DMS 273 treated with DMSO at 0.1 percent for 48 hours (cell line): ENCODE measurements at places on chromosomes 7 and 10.

GRCh38 chr10:97659589-97659988, 19.1 kb downstream of the PI4K2A start:
- no peak for DNase-seq

DNA sequence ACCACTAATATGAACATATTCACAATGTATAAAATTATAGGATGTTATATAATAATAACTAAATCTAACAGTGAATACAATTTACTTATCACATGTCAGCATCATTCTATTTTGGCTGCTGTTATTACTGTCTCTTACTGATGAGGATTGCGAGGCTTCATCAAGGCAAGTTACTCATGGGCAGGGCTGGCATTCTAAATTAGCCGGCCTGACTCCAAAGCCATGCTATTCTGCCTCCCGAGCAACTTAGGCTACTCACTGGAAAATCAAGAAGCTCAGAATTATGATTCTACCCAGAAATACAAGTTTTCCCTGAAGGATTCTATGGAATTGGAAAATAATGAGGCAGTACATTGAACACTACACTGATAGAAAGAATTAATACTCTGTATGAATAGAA, 101.7 kb downstream of the ICA1 start:
- DNase-seq, result no peak

DNA sequence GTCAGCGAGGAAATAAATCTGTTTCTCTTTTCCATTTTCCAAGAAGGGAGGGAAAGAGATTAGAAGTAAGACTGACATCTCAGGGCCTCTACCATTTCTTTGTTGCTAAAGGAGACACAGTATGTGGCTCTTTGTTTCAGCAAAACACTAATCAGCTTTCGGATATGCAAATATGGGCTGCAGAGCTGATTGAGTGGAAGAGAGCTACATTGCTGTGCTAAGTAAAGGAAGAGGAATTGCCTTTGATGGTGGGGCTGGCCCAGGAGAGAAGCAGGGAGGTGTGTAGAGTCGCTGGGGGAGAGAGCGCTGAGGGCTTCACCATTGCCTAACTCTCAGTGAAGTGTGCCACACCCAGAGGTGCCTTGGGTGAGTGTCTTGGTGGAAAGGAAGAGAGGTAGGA, 284.8 kb downstream of the SDK1 start:
- DNase-seq, result no peak

- DNase-seq, result no peak
Observed at GRCh38 chr10:15856328-15857015, 3.8 kb downstream of the MINDY3 start.

DNA sequence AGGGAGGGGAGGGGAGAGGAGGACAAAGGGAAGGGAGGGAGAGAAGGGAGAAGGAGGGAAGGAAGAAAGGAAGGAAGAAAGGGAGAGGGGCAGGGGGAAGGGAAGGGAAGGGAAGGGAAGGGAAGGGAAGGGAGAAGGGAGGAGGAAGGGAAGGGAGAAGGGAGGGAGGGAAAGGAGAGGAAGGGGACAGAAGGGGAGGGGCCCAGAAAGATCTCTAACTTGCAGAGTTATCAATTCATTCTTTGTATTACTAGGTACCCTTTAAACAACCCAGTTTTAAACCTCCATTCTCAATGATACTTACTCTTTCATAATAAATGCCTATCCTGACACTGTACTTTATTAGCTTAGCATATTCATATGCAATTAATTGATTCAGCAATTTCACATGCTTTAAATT, 192.0 kb downstream of the ELMO1 start:
- no peak for DNase-seq

DNA sequence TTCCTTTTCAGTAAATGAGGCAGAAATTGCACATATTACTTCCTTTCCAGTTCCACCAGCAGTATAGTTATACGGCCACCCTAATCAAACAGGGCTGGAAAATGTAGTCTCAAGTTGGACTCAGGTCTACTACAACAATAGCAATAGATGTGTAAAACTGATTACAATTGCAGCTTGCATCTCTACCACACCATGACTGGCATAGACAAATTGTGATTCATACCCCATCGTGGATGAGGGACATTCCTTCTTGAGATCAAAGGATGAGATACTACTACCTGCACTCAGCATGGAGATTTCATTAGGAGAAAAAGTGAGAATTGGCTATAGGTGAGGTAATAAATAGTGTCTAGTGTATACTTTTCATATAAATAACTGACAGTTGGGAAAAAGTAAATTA, 1220.8 kb downstream of the TYW1 start:
- no peak for DNase-seq

- no peak for DNase-seq
Observed at GRCh38 chr10:4202938-4203337, 417.9 kb upstream of the KLF6 start.

DNA sequence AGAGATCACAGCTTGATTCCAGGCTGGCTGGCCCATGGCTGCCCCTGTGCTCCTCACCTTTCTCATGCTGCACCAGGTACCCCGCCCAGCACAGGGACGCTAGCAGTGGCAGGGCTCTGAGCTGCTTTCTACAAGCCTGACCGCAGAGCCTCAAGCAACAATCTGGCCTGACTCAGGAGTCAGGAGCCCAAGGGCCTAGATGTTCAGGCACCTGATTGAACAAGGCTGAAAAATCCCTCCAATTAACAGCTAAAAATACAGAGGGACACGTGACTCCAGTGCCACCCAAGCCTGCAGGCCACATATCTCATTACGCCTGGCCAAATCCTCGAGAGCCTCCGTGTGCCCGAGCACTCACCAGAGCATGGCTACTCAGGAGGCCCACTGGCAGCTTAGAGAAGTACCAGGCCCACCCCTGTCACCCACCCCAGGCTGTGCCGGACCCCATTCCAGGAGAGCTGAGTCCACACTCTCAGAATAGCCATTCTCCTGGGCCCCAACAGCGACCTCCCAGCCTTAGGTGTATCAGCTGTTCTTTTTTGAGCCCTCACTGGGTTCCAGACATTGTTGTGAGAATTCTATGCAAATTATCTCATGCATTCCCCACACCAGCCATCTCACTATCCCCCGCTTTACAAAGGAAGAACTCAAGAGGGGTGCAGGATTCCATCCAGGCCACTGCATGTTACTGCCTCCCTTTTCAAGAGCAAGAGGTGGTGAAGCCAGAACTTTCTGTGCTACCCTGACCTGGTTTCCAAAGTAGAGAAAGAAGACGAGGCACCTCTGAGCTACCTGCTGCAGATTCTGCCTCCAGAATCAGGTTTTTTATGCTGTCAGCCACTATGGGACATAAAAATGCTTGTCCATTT, 98.3 kb downstream of the COL13A1 start:
- DNase-seq, result no peak

- no peak for DNase-seq
Observed at GRCh38 chr7:7944619-7945282, 23.8 kb upstream of the GLCCI1 start.

DNA sequence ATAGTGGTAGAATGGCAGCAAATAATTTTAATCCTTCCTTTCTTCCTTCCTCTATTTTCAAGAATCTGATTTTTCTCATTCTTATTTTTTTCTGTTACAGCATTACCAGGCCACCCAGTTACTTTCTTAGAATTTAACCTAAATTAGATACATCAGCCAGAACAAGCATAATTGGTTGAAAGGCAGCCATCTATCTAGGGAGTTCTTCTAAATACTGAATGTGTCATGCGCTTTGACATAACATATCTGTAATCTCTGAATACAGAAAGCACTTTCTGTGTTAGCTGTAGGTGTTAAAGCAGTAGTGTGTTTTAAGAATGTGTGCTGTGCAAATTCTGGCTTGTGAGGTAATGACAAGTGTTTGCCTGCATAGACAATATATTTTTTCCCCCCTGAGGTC, 97.3 kb downstream of the BTRC start:
- no peak for DNase-seq

- no peak for DNase-seq
Observed at GRCh38 chr10:74794531-74794930, 31.9 kb upstream of the KAT6B start.

- no peak for DNase-seq
Observed at GRCh38 chr10:124094419-124094785, 1.0 kb upstream of the CHST15 start.

GRCh38 chr7:963236-964078, 9.0 kb upstream of the ADAP1 start:
- no peak for DNase-seq

GRCh38 chr10:785861-786214, 96.4 kb upstream of the DIP2C start:
- no peak for DNase-seq

DNA sequence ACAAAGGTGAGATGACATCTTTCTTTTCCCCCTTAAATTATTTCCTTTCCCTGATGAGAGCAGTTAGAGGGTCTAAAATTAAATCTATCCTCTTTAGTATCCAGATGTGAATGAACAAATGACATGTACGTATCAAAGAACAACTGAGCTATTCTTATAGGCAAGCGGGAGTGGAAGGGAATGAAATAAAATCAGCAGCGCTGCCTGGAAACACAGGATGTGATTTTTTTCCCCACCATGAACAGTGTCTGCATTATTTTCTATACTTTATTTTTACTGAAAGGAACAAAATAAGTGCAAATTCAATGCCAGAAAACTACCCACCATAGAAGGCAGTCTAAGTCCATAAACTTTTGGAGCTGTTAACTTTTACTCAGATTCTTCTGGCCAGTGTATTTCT, 40.6 kb downstream of the SLC26A4 start:
- no peak for DNase-seq

DNA sequence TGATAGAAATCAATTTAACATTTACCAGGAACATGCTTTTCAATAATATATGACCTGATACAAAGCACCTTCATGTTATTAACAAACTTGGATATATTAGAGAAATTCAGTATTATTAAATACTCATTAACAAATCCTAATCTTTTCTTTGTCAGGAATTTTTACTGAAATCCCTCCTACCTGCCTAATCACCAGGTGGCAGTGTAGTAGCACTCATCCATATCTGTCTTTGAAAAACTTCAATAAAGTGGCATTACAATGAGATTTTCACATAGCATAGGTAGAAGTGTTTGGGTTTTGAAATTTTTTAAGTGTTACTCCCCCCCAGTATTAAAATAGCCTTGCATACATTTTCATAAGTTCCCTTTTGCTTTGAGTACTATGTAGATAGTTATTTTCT, 1246.6 kb upstream of the LRRN3 start:
- DNase-seq, result peak; percentile 37

- no peak for DNase-seq
Observed at GRCh38 chr10:131882151-131882550, 18.7 kb upstream of the PPP2R2D start.

GRCh38 chr10:77049896-77050295, 587.7 kb downstream of the KCNMA1 start:
- DNase-seq, result no peak

- peak; percentile 91 for DNase-seq
Observed at GRCh38 chr7:94395141-94396036, 694 bp downstream of the COL1A2 start.

- DNase-seq, result no peak
Observed at GRCh38 chr7:89401099-89401498, 605.6 kb upstream of the TEX47 start.

DNA sequence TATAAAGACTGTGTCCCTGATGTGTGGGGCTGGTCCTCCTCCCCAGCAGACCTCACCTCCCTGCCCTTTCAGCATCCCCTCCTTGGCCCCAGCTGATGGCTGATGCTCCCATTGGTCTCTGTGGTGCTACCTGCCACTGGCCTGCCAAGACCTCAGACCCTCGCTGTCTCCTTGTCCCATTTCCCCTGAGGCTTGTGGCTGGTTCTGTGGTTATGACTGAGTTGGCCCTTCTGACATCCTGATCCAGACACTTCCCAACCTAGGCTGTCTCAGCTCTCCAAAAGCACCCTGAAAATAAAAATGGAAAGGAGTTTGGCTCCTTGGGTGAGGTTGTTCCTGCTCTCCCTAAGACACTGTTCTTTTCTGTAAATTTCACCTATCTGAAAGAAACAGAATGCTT, 214.2 kb downstream of the RPS24 start:
- no peak for DNase-seq

- DNase-seq, result no peak
Observed at GRCh38 chr7:158809596-158809995, 19.7 kb downstream of the ESYT2 start.

DNA sequence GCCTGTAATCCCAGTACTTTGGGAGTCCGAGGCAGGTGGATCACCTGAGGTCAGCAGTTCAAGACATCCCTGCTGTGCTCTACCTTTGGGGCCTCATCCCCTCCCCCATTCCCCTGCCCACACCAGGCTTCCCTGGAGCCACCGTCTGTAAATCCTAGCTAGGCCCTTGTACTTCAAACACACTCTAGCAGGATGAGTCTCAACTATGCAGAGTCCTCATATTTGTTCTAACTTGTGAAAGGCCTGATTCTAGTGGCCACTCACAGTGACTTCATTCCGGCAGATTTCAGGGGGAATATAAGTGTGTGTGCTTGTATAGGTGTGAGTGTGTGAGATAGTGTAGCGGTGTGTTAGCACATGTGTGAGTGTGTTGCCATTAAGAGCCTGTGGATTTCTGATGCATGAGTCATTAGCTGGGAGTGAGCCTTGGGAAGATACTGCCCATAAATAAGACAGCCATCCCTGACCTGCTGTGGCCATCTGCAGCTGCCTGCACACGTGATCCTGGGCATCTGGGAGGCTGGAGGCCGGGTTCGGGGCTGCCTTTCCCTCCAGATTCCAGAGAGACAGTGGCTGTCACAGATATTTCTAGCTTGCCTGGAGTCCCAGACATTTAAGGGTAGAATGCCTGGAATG, 1.7 kb upstream of the NEURL1 start:
- DNase-seq, result no peak

DNA sequence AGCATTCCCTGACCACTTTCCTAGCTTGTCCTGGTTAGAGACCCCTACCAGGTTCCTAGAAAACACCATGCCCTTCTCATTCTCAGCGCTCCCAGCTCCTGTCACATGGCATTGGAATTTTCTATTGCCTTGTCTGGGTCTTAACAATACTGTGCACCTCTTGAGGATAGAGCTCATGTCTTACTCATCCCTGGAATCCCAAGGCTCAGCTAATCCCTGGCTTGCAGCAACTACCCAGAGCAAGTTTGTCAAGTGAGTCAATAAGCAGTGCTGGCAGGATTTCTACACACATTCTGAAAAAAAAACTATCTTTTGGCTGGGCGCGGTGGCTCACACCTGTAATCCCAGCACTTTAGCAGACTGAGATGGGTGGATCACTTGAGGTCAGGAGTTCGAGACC, 11.7 kb upstream of the PRDX3 start:
- no peak for DNase-seq

DNA sequence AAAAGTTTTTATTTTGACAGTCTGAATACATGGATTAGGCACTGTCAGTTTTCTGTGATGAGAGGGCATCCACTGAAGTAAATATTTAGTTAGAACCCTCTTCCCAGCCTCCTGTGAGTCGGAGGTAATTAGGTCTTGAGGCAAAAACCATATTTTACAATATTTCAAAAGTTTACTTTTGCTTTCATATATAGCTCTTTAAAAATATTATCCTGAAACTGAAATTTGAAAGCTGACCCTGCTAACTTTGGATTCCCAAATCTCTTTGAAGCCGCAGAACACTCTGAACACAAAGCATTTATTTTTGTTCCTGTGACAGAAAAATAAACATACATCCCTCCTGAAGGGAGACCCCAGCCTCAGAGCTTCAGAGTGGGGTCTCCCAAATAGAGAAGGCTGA, 317.4 kb downstream of the KIF20B start:
- DNase-seq, result no peak
